ENCODE measurements at places on chromosomes 11 and 22. TPM values are rescaled to one million over a fixed set of nuclear protein-coding genes. Genes with fewer than 3 reads are reported as not detected.

RTN4R gene
- total RNA-seq, result 10.0 TPM

SOX6 gene
- not detected for total RNA-seq

SLC22A8 gene
- total RNA-seq, result not detected

KCNQ1 gene
- total RNA-seq, result 0.74 TPM

APOA5 gene
- total RNA-seq, result not detected

C11orf87 gene
- total RNA-seq, result not detected

CYP2D6 gene
- 0.40 TPM for total RNA-seq

CACNA1I gene
- total RNA-seq, result 0.02 TPM

MS4A3 gene
- not detected for total RNA-seq

FUT4 gene
- total RNA-seq, result 2.7 TPM

PDXP gene
- total RNA-seq, result 17.3 TPM

GPR137 gene
- 54.3 TPM for total RNA-seq

TNKS1BP1 gene
- 94.4 TPM for total RNA-seq

RAB30 gene
- 8.9 TPM for total RNA-seq

PGA5 gene
- total RNA-seq, result not detected

TMEM109 gene
- 87.6 TPM for total RNA-seq

BEST1 gene
- total RNA-seq, result 2.3 TPM

CDC45 gene
- 26.5 TPM for total RNA-seq

STK33 gene
- total RNA-seq, result 4.0 TPM

RPL27A gene
- total RNA-seq, result 2,994 TPM

BTBD18 gene
- not detected for total RNA-seq

MMP11 gene
- total RNA-seq, result 0.32 TPM

NCF4 gene
- total RNA-seq, result not detected

ANKRD42 gene
- 9.2 TPM for total RNA-seq

OR51Q1 gene
- total RNA-seq, result not detected

ZNF214 gene
- 1.5 TPM for total RNA-seq

TMA7B gene
- not detected for total RNA-seq

ART1 gene
- total RNA-seq, result not detected

PTGDR2 gene
- 0.09 TPM for total RNA-seq

UBQLNL gene
- not detected for total RNA-seq
